Endothelial cell (in vitro differentiated cells): ENCODE measurements at places on chromosomes 7 and 10. TPM values are rescaled to one million over a fixed set of nuclear protein-coding genes. Genes with fewer than 3 reads are reported as not detected.

GRCh38 chr10:28514648-28515047 lies 18.3 kb upstream of the WAC start:
- no peak for DNase-seq

Gene CCDC3
- total RNA-seq: 26.1 TPM

DNA sequence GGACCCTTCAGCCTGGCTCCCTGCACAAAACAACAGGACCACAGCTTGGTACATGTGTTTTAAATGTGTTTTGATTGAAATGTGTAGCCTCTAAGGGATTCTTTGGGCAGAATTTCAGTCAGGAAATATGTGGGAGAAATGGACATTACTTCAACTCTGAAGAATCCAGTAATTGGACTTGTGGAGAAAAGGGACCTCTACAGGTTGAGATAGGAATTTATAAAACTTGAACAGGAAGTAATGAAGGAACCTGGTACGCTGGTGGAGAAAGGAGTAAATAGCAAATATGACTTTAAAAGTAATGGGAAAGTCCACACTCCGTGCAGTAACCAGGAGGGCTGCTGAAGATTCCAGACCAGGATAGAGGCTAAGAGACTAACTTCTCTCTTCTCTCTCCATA lies 220.5 kb downstream of the LHFPL3 start:
- DNase-seq: no peak

Gene GRID2IP
- 0.08 TPM for total RNA-seq

GRCh38 chr10:93267521-93267920 lies 193.8 kb downstream of the CYP26A1 start:
- DNase-seq: no peak

Gene C10orf90
- not detected for total RNA-seq

DNA sequence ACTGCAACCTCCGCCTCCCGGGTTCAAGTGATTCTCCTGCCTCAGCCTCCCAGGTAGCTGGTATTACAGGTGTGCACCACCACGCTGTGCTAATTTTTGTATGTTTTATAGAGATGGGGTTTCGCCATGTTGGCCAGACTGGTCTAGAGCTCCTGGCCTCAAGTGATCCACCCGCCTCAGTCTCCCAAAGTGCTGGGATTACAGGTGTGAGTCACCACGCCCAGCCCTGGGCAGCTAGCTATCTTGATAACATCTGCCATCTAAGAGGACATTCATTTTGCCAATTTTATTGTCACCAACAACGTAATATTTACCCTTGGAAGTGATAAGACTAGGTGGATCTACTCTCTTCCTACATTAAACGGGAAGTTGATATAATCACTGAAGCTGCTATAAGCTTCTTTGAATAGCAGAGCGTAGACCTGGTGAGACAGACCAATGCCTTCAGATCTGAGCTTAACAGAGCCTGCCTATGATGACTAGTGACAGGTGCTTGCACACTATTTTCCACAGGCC lies 39.7 kb upstream of the SLC35B4 start:
- no peak for DNase-seq

GRCh38 chr7:12490940-12491339 lies 79.6 kb upstream of the SCIN start:
- no peak for DNase-seq

GRCh38 chr7:147885869-147886268 lies 704.7 kb upstream of the C7orf33 start:
- DNase-seq: no peak

- no peak for DNase-seq
These were observed 105.0 kb upstream of the C1QL3 start for GRCh38 chr10:16626697-16627096.

GRCh38 chr10:77889277-77889903 lies 37.2 kb downstream of the DLG5 start:
- DNase-seq: no peak

GRCh38 chr10:113067501-113067900 lies 117.5 kb downstream of the TCF7L2 start:
- no peak for DNase-seq

Gene ZNF365
- total RNA-seq: not detected

Gene KIAA1549
- total RNA-seq: 10.8 TPM

GRCh38 chr7:55439627-55440026 lies 74.5 kb downstream of the LANCL2 start:
- no peak for DNase-seq

Gene ADAMTS14
- 1.1 TPM for total RNA-seq

DNA sequence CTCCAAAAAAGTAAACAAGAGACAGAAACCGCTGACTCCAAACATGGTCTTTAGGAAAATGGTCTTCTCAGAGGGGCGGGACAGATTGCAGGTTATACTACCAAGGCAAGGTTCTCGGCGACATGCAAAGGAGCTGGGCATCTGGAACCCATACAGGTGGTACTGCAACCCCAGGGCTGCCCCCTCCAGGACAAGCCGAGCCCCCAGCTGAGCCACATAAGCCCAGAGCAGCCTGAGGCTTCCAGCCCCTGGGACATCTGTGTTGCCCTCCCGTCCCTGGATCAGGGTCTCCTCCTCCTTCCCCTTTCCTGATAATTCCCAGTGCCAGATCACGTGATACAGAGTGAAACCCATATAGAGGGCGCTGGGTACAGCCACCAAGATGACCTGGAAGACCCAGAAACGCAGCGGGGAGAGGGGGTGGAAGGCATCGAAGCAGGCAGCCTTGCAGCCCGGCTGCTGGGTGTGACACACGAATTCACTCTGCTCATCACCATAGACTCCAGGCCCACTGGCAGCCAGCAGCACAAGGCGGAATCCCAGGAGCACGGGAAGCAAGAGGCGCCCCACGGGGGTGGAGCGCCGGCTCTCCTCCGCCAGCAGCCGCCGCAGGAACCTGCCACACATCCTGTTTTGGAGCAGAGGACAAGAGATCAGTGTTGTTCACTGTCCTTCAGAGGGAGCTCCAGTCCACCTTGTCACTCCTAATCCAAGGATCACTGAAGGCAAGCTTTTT lies at the start of gene GJC3:
GJC3 (minus strand) TSS at position 627 of the 736 bp plus-strand sequence; CDS start at position 627, 0 bp downstream.
- DNase-seq: peak; percentile 61

DNA sequence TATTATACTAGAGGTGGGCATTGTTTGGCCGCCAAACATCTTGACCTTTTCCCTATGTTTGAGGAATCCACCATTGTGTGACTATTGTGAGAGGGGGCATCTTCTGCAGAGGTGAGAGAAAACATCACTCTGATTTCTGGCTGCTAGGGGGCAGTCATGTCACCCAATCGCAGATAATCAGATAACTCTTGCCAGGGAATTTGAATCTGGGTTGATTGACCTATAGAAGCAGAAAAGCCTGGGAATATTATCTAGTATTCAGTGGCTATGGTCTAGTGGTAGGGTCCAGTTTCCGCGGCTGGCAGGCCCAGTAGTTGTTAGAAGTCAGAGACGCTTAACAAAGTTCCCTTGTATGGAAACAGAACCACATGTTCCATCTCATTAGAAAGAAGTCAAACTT lies 808.5 kb downstream of the PHTF2 start:
- DNase-seq: peak; percentile 11

Gene IMMP2L
- 11.2 TPM for total RNA-seq

Gene LRRC17
- total RNA-seq: 0.92 TPM

DNA sequence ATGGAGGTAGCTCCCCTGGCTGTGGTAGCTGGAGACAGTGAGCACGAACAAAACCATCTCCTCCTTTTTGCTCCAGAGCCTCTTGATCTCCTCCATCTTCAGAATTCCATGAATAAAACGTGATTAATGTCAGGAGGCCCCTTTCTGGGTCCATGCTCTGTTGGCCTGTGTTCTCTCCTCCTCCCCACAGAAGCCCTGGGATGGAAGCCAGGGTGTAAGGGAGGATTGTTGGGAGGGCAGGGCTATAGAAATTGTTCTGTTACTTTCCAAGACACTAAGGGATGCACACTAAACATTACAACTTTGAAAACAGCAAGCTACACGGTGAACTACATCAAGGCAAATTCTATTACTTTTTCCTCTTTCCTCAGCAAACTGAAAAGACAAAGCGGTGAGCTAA lies 96.3 kb downstream of the RNF216 start:
- no peak for DNase-seq

Gene PMPCB
- 101 TPM for total RNA-seq

Gene TMEM184A
- total RNA-seq: 0.21 TPM
